Astrocyte (in vitro differentiated cells and primary cell): ENCODE measurements at places on chromosomes 7 and 10. TPM values are rescaled to one million over a fixed set of nuclear protein-coding genes. Genes with fewer than 3 reads are reported as not detected.

- H3K4me1 ChIP-seq = no peaks in the 10 kb centered on the region
- no peak for DNase-seq
- no peak overlapping the region for H3K27ac ChIP-seq
- H3K36me3 ChIP-seq = no peaks in the 10 kb centered on the region
- H3K27me3 ChIP-seq = no peaks in the 10 kb centered on the region
- no peak overlapping the region for H3K4me3 ChIP-seq
Measured at GRCh38 chr10:101451667-101452069, 97.7 kb downstream of the BTRC start.

DNA sequence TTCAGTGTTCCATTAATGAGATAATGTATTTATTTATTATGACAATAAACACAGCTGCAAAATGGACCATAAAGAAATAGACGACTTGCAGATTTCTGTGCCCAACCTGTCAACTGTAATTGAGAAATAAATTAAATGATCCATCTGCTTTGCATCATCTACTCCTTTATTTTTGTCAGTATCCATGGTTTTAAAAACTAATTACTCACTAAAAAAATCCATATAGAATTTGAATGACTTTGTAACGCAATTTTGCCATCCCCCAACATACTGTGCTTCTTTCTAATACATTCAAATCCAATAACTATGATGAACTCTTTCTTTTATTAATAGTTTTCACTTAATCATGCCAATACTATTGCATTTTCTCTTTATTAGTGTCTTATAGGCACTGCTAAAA, 388.5 kb upstream of the SORCS1 start:
- H3K4me1 ChIP-seq = peaks cover 7% of the 10 kb centered on the region
- no peak for DNase-seq
- H3K27ac ChIP-seq = peak overlapping the region; percentile 33
- H3K27me3 ChIP-seq = no peaks in the 10 kb centered on the region
- H3K4me3 ChIP-seq = no peak overlapping the region

Gene OPN1SW
- not detected in 2 replicates for total RNA-seq

GRCh38 chr7:26428571-26428970, 136.9 kb downstream of the SNX10 start:
- H3K27ac ChIP-seq = no peak overlapping the region
- DNase-seq = no peak
- no peaks in the 10 kb centered on the region for H3K4me1 ChIP-seq
- H3K36me3 ChIP-seq = no peaks in the 10 kb centered on the region

GRCh38 chr10:11197878-11198277, 180.2 kb downstream of the CELF2 start:
- H3K27ac ChIP-seq = no peak overlapping the region
- H3K36me3 ChIP-seq = no peaks in the 10 kb centered on the region
- H3K27me3 ChIP-seq = no peaks in the 10 kb centered on the region

GRCh38 chr10:839550-840205, 91.8 kb downstream of the LARP4B start:
- H3K4me1 ChIP-seq = peaks cover 10% of the 10 kb centered on the region
- H3K27ac ChIP-seq = no peak overlapping the region
- peaks cover 27% of the 10 kb centered on the region for H3K36me3 ChIP-seq

DNA sequence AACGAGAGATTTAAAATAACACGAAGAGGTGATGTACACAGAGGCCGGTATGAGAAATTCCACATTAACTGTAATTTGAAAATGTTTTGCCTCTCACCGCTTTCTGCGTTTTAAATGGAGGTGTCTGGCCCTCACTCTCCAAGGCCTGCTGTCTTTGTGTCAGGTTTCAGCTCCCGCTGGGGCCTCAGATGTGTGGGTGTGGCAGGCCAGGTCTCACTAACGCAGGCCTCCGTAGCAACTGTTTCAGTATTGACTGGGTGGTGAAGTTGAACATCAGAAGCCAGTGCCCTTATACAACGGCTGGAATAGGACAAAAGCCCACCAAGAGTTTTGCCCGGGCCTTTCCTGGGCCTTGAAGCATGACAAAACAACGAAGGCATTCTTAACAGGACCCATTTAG, 303.1 kb downstream of the ADARB2 start:
- H3K4me1 ChIP-seq = no peaks in the 10 kb centered on the region
- H3K27me3 ChIP-seq = no peaks in the 10 kb centered on the region
- H3K4me3 ChIP-seq = no peak overlapping the region
- H3K36me3 ChIP-seq = no peaks in the 10 kb centered on the region

GRCh38 chr10:50415292-50415691, 164.0 kb upstream of the ASAH2 start:
- DNase-seq = no peak
- H3K27me3 ChIP-seq = no peaks in the 10 kb centered on the region
- H3K4me1 ChIP-seq = peaks cover 17% of the 10 kb centered on the region
- H3K36me3 ChIP-seq = no peaks in the 10 kb centered on the region
